CD8-positive, alpha-beta memory T cell (primary cell): ENCODE measurements at places on chromosomes 6 and 20.
A peak's percentile ranks its signal among the peaks of the same experiment; 100 is the strongest.

GRCh38 chr6:134000443-134000842, 47.4 kb downstream of the TBPL1 start:
- no peak overlapping the region for H3K4me3 ChIP-seq
- no peaks in the 10 kb centered on the region for H3K36me3 ChIP-seq
- H3K4me1 ChIP-seq, result no peaks in the 10 kb centered on the region
- no peaks in the 10 kb centered on the region for H3K27me3 ChIP-seq
- DNase-seq, result no peak

DNA sequence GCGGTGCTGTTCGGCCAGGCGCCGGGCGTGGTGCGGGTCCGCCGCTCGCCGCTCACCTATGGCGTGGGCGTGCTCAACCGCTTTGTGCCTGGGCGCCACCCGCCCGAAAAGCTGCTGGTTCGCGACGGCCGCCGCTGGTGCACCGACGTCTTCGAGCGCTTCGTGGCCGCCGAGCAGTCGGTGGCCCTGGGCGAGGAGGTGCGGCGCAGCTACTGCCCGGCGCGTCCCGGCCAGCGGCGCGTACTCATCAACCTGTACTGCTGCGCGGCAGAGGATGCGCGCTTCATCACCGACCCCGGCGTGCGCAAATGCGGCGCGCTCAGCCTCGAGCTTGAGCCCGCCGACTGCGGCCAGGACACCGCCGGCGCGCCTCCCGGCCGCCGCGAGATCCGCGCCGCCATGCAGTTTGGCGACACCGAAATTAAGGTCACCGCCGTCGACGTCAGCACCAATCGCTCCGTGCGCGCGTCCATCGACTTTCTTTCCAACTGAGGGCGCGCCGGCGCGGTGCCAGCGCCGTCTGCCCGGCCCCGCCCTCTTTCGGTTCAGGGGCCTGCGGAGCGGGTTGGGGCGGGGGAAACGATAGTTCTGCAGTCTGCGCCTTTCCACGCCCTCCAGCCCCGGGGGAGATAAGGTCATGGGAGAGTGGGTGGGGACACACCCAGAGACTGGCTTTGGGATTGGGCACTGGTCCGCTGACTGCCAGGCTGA, 15.7 kb downstream of the ADISSP start:
- peak; percentile 49 for DNase-seq
- H3K36me3 ChIP-seq, result no peaks in the 10 kb centered on the region
- no peak overlapping the region for H3K27ac ChIP-seq

DNA sequence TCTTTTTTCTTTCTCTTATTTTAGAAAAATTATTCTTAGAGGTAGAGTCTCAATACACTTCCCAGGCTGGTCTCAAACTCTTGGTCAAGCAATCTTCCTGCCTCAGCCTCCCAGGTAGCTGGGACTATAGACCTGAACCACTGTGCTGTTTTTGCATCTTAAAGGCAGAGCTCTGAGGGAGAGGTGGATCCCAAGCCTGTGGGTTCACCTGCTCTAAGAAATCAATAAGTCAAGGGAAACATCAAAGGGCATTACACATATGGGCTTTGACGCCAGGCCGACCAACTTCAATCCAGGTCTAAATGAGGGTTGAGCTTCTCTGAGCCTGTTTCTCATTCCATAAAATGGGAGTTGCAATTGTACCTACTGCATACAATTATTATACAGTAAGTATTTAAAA, 223.9 kb downstream of the LY86 start:
- H3K27ac ChIP-seq, result no peak overlapping the region
- no peak for DNase-seq
- H3K27me3 ChIP-seq, result no peaks in the 10 kb centered on the region
- no peak overlapping the region for H3K4me3 ChIP-seq
- peaks cover 5% of the 10 kb centered on the region for H3K4me1 ChIP-seq
- H3K36me3 ChIP-seq, result no peaks in the 10 kb centered on the region

GRCh38 chr20:3250091-3250504, 11.1 kb upstream of the SLC4A11 start:
- H3K4me3 ChIP-seq, result no peak overlapping the region
- peak; percentile 10 for DNase-seq
- peaks cover 6% of the 10 kb centered on the region for H3K4me1 ChIP-seq
- H3K27me3 ChIP-seq, result peaks cover 8% of the 10 kb centered on the region
- H3K36me3 ChIP-seq, result no peaks in the 10 kb centered on the region
- no peak overlapping the region for H3K27ac ChIP-seq

GRCh38 chr6:154404791-154405400, 48.3 kb upstream of the IPCEF1 start:
- no peaks in the 10 kb centered on the region for H3K36me3 ChIP-seq
- H3K4me3 ChIP-seq, result no peak overlapping the region
- H3K4me1 ChIP-seq, result no peaks in the 10 kb centered on the region
- DNase-seq, result no peak

- no peak overlapping the region for H3K4me3 ChIP-seq
- DNase-seq, result no peak
- H3K4me1 ChIP-seq, result no peaks in the 10 kb centered on the region
- no peaks in the 10 kb centered on the region for H3K36me3 ChIP-seq
These were observed 57.4 kb downstream of the NINL start for GRCh38 chr20:25527949-25528348.

DNA sequence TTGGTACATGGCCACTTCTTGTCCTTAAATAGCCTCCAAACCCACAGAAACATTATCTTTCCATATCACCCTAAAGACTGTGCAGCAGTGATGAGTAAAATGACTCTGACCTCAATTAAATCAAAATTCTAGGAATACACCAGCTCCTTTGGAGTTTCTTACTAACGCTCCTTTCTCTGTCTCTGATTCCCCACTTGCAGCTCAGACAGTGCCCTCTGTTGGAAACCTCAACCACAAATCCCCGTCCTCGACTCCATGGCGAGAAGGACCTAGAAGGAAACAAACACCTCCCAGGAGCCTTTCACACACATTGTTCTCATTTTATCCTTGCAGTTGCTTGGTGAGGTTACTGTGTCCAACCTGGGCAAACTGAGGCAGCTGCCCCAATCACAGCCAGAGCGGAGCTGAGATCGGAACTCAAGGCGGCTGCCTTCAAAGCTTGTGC, 17.7 kb upstream of the PARD6B start:
- no peaks in the 10 kb centered on the region for H3K27me3 ChIP-seq
- DNase-seq, result no peak
- no peak overlapping the region for H3K4me3 ChIP-seq

GRCh38 chr6:15897063-15897876, 231.6 kb upstream of the MYLIP start:
- H3K27ac ChIP-seq, result peak overlapping the region; percentile 38
- H3K4me1 ChIP-seq, result no peaks in the 10 kb centered on the region
- no peak overlapping the region for H3K4me3 ChIP-seq
- no peaks in the 10 kb centered on the region for H3K36me3 ChIP-seq
- no peaks in the 10 kb centered on the region for H3K27me3 ChIP-seq
- no peak for DNase-seq

DNA sequence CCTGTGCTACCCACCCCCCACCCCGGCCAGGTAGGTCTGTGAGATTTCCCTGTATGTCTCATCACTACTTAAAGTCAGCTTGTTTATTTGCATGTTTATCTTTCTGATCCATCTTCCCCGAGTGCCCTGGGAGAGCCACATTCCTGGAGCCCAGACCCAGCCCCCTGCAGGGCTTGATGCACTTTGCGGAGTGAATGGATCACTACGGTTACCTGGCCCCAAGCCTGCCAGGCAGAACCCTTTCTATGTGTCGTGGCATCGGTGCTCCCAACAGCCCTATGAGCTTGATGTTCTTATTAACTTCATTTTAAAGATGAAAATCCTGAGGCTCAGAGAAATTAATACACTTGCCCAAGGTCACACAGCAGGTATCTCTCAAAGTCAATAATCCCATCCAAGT, 13.6 kb upstream of the SLCO4A1 start:
- no peak for DNase-seq
- no peak overlapping the region for H3K27ac ChIP-seq
- H3K4me1 ChIP-seq, result peaks cover 5% of the 10 kb centered on the region
- H3K4me3 ChIP-seq, result no peak overlapping the region
- H3K27me3 ChIP-seq, result no peaks in the 10 kb centered on the region
- H3K36me3 ChIP-seq, result no peaks in the 10 kb centered on the region

GRCh38 chr6:157172231-157172701, 151.1 kb downstream of the TMEM242 start:
- no peak overlapping the region for H3K27ac ChIP-seq
- H3K4me3 ChIP-seq, result no peak overlapping the region
- H3K4me1 ChIP-seq, result no peaks in the 10 kb centered on the region

- H3K4me1 ChIP-seq, result no peaks in the 10 kb centered on the region
- H3K27ac ChIP-seq, result no peak overlapping the region
- peaks cover 65% of the 10 kb centered on the region for H3K36me3 ChIP-seq
- no peaks in the 10 kb centered on the region for H3K27me3 ChIP-seq
- H3K4me3 ChIP-seq, result no peak overlapping the region
- DNase-seq, result no peak
These were observed 22.1 kb downstream of the TTPAL start for GRCh38 chr20:44497761-44498160.

- H3K27me3 ChIP-seq, result no peaks in the 10 kb centered on the region
- no peak overlapping the region for H3K4me3 ChIP-seq
- no peak for DNase-seq
- peaks cover 20% of the 10 kb centered on the region for H3K4me1 ChIP-seq
These were observed 18.6 kb downstream of the UCKL1 start for GRCh38 chr20:63937596-63937995.

GRCh38 chr20:328975-329695, 3.8 kb downstream of the SOX12 start:
- no peak overlapping the region for H3K4me3 ChIP-seq
- H3K4me1 ChIP-seq, result peaks cover 26% of the 10 kb centered on the region
- H3K27me3 ChIP-seq, result no peaks in the 10 kb centered on the region
- DNase-seq, result no peak
- no peak overlapping the region for H3K27ac ChIP-seq

DNA sequence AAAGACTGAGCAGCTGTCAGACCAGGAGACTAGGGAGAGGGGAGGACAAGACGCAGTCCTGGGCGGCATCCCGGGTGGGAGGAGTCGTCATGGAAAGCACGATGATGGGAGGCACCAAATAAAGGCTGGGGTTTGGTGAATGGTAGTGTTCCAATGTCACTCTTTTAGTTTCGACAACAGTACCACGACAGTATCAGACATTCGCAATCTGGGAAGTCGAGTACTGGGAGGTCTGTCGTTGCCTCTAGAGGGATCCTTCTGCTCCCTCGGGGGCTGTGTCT, 32.1 kb downstream of the PSMG4 start:
- H3K4me3 ChIP-seq, result no peak overlapping the region
- no peaks in the 10 kb centered on the region for H3K4me1 ChIP-seq
- no peak for DNase-seq
- no peaks in the 10 kb centered on the region for H3K36me3 ChIP-seq
- H3K27me3 ChIP-seq, result no peaks in the 10 kb centered on the region

GRCh38 chr6:143955971-143956370, 52.1 kb downstream of the PLAGL1 start:
- no peaks in the 10 kb centered on the region for H3K27me3 ChIP-seq
- DNase-seq, result no peak
- no peaks in the 10 kb centered on the region for H3K36me3 ChIP-seq
- no peaks in the 10 kb centered on the region for H3K4me1 ChIP-seq

DNA sequence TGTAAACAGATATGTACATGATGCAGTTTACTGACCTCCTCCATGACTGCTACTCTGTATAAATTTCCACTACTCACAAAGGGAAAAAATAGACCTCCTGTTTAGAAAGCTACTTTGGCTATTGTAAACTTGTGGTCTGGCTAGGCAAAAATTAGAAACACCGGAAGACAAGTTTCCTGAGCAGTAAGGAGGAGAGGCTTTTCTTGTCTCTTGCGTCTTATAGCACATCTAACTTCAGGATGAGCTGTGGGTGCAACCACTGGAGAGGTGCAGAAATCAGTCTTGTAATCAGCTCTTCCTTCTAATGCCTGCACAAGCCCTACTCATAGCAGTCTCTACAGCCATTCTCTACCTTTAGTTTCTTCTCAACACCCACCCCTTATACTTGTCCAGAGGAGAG, 296.5 kb upstream of the SLC35B3 start:
- no peak overlapping the region for H3K27ac ChIP-seq
- H3K4me3 ChIP-seq, result no peak overlapping the region
- no peaks in the 10 kb centered on the region for H3K27me3 ChIP-seq
- DNase-seq, result no peak

- no peaks in the 10 kb centered on the region for H3K4me1 ChIP-seq
- no peak overlapping the region for H3K27ac ChIP-seq
- no peak overlapping the region for H3K4me3 ChIP-seq
These were observed 180.6 kb upstream of the TENT5A start for GRCh38 chr6:81933089-81933488.

- no peak for DNase-seq
- H3K27ac ChIP-seq, result no peak overlapping the region
- H3K36me3 ChIP-seq, result no peaks in the 10 kb centered on the region
- no peaks in the 10 kb centered on the region for H3K4me1 ChIP-seq
- no peaks in the 10 kb centered on the region for H3K27me3 ChIP-seq
These were observed 209.0 kb upstream of the NT5E start for GRCh38 chr6:85240787-85241385.

DNA sequence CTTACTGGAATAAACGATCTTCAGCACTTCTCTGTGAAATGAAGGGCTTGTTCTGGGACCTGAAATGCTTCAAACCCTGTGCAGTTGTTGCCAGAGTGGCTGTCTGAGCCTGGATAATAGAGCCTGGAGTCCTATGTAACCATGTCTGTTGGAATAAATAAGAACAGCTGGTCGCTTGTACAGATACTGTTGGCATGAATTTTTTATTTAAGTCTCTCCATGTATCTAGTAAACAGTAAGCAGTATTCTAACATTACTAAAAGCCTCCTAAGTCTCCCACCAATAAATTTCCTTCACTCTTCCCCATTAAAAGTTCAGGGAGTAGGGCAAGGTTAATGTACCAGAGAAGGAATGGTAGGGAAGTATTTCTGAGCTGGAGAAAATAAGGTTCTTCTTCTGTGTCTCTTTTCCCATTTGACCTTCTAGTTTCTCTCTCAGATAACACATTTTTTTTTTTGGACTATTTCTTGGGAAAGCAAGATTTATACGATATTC, 227.5 kb downstream of the PRL start:
- no peak overlapping the region for H3K4me3 ChIP-seq
- no peaks in the 10 kb centered on the region for H3K36me3 ChIP-seq
- no peaks in the 10 kb centered on the region for H3K27me3 ChIP-seq
- H3K27ac ChIP-seq, result no peak overlapping the region
- no peak for DNase-seq

- no peaks in the 10 kb centered on the region for H3K27me3 ChIP-seq
- H3K4me1 ChIP-seq, result no peaks in the 10 kb centered on the region
- H3K36me3 ChIP-seq, result no peaks in the 10 kb centered on the region
- H3K27ac ChIP-seq, result no peak overlapping the region
These were observed 146.5 kb downstream of the EDN1 start for GRCh38 chr6:12436683-12437082.

- H3K27ac ChIP-seq, result no peak overlapping the region
- no peak for DNase-seq
- H3K36me3 ChIP-seq, result no peaks in the 10 kb centered on the region
- H3K4me3 ChIP-seq, result no peak overlapping the region
These were observed 55.3 kb downstream of the EFCAB8 start for GRCh38 chr20:32914031-32914430.

- peaks cover 28% of the 10 kb centered on the region for H3K4me1 ChIP-seq
- no peak overlapping the region for H3K27ac ChIP-seq
- no peaks in the 10 kb centered on the region for H3K27me3 ChIP-seq
- H3K36me3 ChIP-seq, result peaks cover 15% of the 10 kb centered on the region
- H3K4me3 ChIP-seq, result no peak overlapping the region
- DNase-seq, result no peak
These were observed 17.0 kb downstream of the PPARD start for GRCh38 chr6:35359346-35359743.

GRCh38 chr6:119361209-119361608, 11.6 kb upstream of the MAN1A1 start:
- H3K27ac ChIP-seq, result no peak overlapping the region
- no peaks in the 10 kb centered on the region for H3K4me1 ChIP-seq
- no peak overlapping the region for H3K4me3 ChIP-seq
- H3K27me3 ChIP-seq, result no peaks in the 10 kb centered on the region
- DNase-seq, result no peak

GRCh38 chr20:25563362-25563761, 22.0 kb downstream of the NINL start:
- H3K27me3 ChIP-seq, result no peaks in the 10 kb centered on the region
- no peak overlapping the region for H3K27ac ChIP-seq
- H3K36me3 ChIP-seq, result no peaks in the 10 kb centered on the region
- H3K4me1 ChIP-seq, result no peaks in the 10 kb centered on the region
